ENCODE measurements at places on chromosomes 4 and X.

- DNase-seq, result no peak
Measured at GRCh38 chrX:129979207-129979920, 3.1 kb upstream of the BCORL1 start.

DNA sequence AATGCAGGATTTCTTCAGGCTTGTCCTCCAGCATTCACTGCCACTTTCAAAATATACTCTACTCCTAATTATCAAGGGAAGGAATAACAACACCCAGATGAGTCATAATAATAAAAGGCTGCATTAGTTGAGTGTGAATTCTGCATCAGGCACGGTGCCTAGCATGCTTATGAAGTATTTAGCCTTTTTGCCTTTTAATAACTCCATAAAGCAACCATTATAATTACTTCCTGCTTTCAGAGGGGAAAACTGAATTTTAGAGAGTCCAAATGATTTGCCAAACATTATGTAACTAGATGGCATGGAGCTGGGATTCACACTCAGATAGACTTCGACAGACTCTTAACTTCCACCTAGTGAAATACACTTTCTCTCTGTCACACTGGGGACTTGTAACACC is 2365.5 kb downstream of the PCDH7 start:
- no peak for DNase-seq

DNA sequence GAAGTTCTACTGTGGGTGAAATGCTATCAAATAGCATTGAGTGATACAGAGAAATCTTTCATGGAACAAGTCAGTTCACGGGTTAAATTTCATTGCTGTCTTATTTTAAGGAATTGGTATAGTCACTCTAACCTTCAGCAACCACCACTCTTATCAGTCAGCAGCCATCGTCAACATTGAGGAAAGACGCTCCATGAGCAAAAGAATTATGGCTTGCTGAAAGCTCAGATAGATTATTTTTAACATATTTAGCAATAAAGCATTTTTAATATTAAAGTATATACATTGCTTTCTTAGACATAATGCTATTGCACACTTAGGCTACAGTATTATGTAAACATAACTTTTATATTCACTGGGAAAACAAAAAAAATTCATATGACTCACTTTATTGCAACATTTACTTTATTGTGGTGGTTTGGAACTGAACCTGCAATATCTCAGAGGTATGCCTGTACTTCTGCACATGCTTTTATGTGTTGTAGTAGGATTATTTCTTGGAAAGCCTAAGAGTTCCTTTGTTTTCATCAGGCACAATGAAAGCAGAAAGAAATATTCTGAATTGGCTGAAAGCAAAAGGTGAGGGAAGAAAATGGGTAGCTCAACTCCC is 586.7 kb downstream of the GBA3 start:
- DNase-seq, result no peak

GRCh38 chrX:141133272-141133671 is 43.7 kb downstream of the LDOC1 start:
- DNase-seq, result no peak

DNA sequence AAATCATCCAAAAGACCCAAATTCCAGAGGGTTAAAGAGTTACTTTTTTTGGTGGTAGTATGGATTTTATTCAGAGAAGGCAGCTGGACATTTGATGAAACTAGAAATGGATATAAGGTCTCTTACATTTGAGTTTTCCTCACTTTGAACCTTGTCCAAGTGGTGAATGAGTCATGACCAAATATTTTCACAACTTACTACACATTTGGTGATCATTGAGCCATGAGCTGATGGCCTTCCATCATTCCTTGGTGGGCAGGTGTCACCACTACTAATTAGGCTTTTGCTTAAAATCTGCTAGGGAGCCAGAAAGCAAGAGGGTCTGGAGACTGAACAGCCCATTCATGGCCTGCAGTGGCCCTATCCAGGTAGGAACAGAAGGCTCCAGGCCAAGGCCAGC is 620.2 kb upstream of the INTU start:
- DNase-seq, result no peak

DNA sequence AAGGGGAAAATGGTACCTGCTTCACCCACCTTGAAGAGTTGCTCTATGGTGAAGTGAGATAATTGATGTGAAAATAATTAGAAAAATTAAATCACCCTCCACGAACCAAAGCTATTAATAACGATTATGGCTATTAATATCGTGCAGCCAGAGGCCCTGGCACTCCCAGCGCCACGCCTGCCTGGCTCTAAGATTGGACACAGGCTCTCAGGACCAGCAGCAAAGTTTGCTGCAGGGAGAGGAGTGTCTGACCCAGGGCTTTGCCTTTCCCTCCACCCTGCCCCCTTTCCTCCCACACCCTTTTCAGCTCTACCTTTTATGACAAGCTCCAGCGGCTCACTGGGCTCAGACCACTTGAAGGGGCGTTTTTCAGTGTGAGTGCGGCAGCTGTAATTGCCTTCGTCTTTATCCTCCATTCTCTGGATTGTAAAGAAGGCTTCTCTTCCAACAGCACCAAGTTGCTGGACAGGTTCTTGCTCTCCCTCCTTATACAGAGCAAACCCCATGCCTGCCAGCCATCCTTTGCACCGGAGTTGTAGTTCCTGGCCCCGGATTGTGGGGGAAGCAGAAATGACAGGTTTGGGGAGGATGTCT is 11.5 kb downstream of the IGSF1 start:
- DNase-seq, result peak; percentile 27

- DNase-seq, result no peak
Measured at GRCh38 chrX:97294041-97294440, 410.3 kb downstream of the RPA4 start.

GRCh38 chr4:71749008-71749594 is 34.8 kb downstream of the GC start:
- DNase-seq, result peak; percentile 3

- DNase-seq, result no peak
Measured at GRCh38 chr4:62262676-62263075, 1062.5 kb downstream of the ADGRL3 start.

- no peak for DNase-seq
Measured at GRCh38 chrX:19912-20571, 261.1 kb upstream of the PLCXD1 start.

DNA sequence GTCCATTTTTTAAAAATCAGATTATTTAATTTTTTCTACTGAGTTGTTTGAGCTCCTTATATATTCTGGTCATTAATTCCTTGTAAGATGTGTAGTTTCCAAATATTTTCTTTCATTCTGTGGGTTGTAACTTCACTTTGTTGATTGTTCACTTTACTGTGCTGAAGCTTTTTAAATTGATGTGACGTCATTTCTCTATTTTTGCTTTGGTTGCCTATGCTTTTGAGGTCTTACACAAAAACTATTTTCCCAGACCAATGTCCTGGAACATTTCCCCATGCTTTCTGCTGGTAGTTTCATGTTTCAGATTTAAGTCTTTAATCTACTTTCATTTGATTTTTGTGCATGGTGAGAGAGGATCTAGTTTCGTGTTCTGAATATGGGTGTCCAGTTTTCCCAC is 753.6 kb downstream of the TRIML1 start:
- DNase-seq, result no peak

DNA sequence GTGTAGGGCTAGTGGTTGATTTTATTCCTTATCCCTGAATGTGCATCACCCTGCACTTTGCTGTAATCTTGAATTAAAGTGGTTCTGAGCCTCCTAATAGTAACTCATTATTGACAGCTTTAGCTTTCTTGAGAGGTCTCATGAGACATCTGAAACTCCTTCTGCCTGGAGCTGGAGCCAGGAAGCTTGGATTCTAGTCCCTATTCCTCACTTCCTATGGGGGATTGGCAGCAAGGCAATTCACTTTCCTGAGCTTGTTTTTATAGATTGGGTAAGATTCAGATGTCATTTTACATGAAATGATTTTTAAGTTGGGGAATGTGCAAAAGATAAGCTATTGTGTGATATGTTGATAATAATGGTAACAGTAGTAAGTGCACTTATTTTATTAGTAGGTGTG is 17.1 kb upstream of the ETNPPL start:
- DNase-seq, result no peak
